Umbilical cord (tissue), 2 donors: ENCODE measurements at places on chromosomes 2 and 18.

- peak; percentile 9 for DNase-seq
Observed at GRCh38 chr2:73920577-73921545, 5.8 kb upstream of the DGUOK start.

DNA sequence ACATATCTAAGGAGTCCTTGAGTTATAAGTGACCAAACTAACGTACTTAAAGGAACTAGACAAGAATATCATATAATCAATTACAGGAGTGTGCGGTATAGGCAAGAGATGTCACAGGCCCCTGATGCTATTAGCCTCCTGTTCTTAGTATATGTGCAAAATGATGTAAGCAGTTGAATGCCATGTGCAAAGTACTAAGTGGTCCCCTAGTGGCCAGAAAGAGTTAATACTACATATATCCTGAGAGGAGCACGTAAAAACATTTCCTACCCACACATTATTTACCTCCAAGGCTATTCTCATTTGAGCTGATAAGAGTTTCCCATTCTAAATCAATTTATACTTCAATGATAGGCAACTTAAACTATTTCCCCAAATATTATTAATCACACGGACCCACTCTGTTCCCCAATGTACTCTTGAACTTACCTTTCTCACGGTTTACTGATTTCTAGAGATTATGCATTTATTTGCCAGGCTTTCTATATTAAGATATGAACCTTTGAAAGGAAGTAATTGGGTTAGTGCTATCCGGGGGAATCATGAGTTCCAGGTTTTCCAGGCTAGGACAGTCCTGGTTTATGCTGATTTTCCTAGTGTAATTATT, 158.0 kb upstream of the KLHL14 start:
- DNase-seq = no peak

DNA sequence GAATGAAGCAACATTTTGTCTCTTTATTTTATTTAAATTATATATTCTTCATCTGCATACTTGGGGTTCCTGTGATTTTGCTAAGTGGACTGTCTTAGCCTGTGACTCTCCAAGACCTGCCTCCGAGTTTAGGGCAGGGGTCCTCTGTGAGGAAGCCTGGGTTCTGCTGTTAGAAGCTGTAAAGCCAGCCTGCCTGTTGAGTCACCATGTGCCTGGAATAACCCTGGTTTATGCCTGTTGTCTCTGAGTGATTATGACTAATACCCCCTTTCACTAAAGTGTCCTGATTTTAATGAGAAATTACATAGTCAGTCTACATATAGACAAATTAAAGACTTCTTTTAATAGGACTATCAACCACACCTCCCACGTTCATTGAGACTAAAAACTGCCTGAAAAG, 369.1 kb downstream of the ZNF521 start:
- DNase-seq = peak; percentile 25

DNA sequence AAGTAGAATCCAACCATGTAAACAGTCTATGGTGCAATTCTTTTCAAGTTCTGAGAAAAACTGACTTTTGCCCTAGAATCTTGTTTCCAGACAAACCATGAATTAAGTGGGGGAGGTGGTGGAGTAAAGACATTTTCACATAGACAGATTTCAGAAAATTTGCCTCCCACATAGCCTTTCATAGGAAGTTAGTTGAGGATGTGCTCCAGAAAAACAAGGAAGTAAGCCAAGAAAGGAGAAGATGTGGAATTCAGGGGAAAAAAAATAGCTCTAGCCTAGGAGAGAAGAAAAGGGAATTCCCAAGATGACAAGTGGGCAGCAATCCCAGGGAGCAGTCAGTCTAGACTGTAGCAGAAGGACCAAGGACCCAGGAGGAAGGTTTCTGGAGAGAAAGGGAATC, 17.4 kb downstream of the RUFY4 start:
- no peak for DNase-seq

GRCh38 chr2:43184339-43184895, 42.0 kb downstream of the ZFP36L2 start:
- no peak for DNase-seq

DNA sequence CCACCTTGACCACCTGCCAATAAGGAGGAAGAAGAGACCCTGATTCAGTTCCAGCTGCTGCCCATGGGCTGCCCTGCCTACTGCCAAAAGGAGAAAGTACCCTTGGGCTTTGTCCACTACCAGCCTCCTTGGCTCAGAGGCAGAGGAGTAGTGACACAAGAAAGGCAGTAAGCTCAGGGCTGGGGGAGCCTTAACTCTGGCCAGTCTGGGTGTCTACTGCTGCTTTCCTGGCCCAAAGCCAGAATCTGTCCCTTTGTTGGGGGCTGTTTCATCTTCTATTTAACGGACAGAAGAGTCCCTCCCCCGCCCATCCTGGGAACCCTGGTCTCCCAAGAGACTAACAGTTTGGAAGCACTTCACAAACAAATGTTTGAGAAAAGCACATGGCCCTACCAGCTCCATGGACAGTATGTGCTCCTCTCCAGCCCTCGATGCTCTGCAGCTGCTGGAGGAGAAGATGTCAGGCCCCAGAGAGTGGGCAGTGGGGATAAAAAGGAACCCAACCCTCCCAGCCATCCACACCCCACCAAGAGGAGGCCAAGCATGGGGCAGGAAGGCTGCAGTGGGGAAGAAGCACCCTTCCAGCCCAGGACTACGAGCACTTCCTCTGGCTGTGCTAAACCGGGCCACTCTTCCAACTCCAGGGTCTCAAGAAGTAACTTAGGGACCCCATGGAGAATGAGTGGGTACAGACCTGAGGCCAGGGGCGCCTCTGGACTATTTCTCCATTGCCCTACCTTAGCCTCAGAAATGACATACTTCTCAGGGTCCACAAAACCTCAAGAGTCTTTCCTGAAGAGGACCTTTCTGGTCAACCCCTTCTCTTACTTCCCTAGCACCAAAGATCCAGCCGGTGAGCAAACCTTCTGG, 1.2 kb downstream of the ATG9A start:
- DNase-seq = no peak

GRCh38 chr2:214836568-214836967, 27.1 kb upstream of the BARD1 start:
- DNase-seq = no peak

DNA sequence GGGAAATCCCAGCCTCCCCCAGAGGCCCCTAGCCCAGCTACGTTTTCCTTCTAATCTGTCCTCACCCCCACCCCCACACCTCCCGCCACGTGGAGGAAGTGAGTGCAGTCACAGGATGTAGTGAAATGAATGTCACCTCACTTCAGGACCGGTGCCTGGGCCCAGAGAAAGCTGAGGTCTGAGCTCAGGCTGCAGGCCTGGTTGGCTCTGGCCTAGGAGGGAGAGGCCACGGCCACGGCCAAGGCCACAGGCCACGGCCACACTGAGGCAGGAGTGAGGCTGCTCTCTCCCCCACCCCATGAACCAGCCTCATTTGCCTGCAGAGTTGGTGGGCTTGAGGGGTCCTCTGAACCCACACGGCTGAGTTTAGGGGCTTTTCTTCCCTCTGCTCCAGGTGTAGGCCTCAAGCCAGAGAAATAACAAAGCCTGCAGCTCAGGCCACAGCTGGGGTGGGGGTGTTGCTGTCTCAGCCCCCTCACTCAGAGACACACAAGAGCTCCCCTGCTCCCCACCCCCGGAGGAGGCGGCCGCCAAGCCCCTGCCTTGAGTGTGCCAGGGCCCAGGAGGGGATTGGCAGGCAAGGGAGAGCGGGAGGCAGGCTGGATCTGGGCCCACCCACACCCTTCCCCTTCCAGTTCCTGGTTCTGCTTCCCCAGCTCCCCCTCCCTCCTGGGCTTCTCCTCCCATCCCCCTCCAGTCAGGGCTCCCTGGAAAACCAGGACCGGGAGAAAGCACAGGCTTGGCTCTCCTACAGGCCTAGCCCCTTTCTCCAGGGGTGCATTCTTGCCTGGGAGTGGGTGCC, 27.0 kb downstream of the DNMT3A start:
- peak; percentile 94 for DNase-seq

DNA sequence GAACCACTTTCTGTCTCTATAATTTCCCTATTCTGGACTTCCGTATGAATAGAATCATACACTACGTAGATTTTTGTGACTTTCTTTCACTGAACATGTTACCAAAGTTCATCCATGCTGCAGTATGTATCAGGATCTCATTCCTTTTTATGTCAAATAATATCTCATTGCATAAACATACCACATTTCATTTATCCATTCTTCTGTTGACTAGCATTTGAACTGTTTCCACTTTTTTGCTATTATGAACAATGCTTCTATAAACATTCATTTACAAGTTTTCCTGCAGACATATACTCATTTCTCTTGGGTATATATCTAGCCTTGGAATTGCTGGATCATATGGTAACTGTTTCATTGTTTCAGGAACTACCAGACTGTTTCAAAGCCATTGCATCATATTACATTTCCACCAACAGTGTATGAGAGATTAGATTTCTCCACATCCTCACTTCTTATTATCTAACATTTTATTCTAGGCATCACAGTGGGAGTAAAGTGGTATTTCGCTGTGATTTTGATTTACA, 186.2 kb downstream of the DYM start:
- DNase-seq = no peak

- DNase-seq = no peak
Observed at GRCh38 chr18:42508683-42509296, 553.8 kb downstream of the PIK3C3 start.

DNA sequence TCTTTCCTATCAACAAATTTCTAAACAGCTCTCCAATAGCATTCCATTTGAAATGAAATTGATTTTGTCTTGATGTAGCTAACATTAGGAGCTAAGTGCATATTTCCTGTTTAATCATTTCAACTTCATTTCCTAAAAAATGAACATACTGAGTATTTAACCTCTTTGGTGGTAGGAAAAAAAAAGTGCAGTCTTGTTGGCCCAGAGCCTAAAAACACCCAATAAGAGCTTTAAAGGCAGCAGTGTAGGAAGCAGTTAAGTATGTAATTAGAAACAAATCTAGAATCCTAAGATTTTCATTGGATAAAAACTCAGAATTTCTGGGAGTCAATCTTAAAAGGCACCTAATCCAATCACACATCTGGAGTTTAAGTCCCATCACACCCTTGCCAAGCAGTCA, 71.0 kb upstream of the RBMS1 start:
- DNase-seq = no peak

GRCh38 chr2:95361216-95361980, 41.1 kb upstream of the FAHD2A start:
- no peak for DNase-seq

DNA sequence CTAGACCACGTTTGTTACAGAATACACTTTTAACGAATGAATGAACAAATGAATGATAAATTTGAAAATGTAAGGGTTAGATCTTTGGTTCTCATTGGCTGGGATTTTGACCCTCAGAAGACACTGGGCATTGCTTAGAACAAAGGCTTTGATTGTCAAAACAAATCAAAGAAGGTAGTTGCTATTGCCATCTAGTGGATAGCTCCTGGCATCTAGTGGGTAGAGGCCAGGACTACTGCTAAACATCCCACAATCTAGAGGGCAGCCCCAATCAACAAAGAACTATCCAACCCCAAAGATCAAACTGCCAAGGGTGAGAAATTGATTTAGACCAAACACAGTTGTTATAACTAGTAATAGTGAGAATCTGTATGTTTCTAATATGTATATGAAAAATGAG, 552.3 kb downstream of the KCNJ3 start:
- DNase-seq = peak; percentile 1

- DNase-seq = no peak
Observed at GRCh38 chr2:31226266-31226665, 7.7 kb upstream of the EHD3 start.

GRCh38 chr2:67462738-67463496, 65.8 kb downstream of the ETAA1 start:
- DNase-seq = no peak

- DNase-seq = no peak
Observed at GRCh38 chr2:29238497-29238896, 123.3 kb downstream of the CLIP4 start.

GRCh38 chr2:238107525-238108422, 7.6 kb downstream of the ESPNL start:
- DNase-seq = no peak

DNA sequence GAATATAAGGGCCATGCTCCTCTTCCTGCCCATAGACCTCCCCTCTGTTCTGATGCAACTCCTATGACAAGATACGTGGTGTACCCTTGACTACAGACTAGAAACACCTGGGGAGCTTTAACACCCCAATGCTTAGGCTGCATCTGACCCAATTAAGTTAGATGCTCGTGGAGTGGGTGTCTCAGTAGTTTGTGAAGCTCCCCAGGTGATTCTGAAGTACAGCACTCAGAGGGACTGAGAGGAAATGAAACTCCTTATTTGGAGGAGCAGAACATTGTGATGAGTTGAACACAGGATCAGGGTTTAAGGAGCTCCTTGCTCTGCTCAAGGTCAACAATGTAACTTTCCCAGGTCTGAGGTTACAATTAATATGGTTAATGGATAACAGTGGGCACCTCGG, 80.3 kb upstream of the TTC39C start:
- no peak for DNase-seq

DNA sequence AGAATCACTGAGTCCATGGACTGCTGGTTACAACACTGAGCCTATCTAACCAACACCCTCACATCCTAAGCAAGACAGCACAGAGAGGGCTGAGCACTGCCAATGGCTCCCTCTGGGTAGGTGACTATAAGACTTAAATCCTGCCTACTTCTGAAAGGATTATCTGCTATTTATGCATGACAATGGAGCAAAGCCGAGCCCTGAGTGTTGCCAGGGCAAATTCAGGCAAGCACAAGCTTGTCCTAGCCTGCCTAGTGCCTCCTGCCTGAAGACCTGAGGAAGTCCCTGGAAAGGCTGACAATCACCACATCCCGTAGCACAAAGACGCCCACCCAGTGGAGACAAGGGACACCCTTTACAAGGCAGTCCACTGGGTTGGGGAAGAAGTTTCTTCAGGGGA, 129.7 kb downstream of the OSR1 start:
- DNase-seq = peak; percentile 55

DNA sequence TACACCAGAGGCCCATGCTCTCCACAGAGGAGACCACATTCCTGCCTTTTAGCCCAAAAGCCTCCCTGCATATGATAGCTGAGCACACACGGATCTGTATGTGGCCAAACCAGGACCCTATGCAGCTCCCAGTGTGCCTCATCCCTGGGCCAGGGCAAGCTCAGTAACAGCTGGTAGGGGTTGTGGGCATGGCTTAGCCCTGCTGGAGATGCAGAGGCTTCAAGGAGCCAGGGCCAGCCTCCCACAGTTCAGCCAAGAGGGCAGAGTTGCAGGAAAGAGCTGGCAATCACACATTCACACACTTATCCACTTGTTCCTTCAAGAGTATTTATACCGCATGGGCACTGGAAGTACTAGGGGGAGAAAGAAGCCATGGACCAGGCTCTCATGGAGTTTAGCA, 1.6 kb upstream of the LIMS2 start:
- DNase-seq = no peak

GRCh38 chr18:76544511-76545345, 49.7 kb upstream of the ZNF516 start:
- DNase-seq = no peak

GRCh38 chr2:108376774-108377173, 980 bp upstream of the SULT1C4 start:
- DNase-seq = no peak

GRCh38 chr2:4096978-4097766, 393.8 kb downstream of the DCDC2C start:
- DNase-seq = no peak

- no peak for DNase-seq
Observed at GRCh38 chr18:54690198-54690597, 99.2 kb downstream of the DYNAP start.

- no peak for DNase-seq
Observed at GRCh38 chr18:77057006-77057395, 75.6 kb downstream of the MBP start.

- peak; percentile 87 for DNase-seq
Observed at GRCh38 chr2:127651971-127652550, 6.1 kb downstream of the GPR17 start.
